Glutamatergic neuron (in vitro differentiated cells): ENCODE measurements at places on chromosomes 4 and X.
A peak's percentile ranks its signal among the peaks of the same experiment; 100 is the strongest.

DNA sequence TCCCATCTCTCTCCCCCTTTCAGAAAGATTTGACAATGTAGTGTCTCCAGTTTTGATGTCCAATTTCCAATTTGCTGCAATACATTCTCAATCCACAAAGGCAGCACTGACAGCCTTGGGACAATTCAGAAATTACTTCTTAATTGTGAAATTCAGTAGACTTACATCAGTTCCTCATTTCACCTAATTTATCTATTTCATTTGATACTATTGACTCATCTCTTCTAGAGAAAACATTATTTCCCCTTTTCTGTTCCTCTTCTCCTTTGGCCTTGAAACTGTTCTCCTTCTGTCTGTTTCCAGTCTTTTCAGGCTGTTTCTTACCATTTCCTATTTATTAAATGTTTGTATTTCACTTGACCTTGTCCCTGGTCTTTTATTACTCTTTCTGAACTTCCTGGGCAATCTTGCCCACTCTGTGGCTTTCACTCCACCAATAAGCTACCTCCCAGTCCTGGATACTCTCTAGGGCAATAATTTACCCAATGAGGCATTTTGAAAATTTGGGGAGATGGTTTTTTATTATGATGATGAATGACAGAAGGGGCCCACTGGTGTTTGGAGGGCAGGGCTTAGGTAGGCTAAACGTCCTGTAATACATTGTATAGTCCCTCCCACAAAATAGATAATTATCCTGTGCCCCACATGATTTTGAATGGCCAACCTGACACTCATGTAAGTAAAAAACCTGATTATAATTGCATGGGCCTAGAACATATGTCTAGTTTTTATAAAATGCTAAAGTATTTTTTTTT lies 498.0 kb upstream of the BOD1L1 start:
- no peak for DNase-seq

GRCh38 chrX:8847360-8847759 lies 46.2 kb upstream of the FAM9A start:
- no peak for DNase-seq

- DNase-seq = no peak
These were observed 121.2 kb upstream of the PDLIM3 start for GRCh38 chr4:185656467-185656931.

- DNase-seq = no peak
These were observed 62.7 kb upstream of the GRID2 start for GRCh38 chr4:92241094-92241493.

- no peak for DNase-seq
These were observed 33.3 kb upstream of the TLL1 start for GRCh38 chr4:165839615-165840333.

GRCh38 chr4:6538575-6538974 lies 36.4 kb upstream of the MAN2B2 start:
- DNase-seq = no peak

DNA sequence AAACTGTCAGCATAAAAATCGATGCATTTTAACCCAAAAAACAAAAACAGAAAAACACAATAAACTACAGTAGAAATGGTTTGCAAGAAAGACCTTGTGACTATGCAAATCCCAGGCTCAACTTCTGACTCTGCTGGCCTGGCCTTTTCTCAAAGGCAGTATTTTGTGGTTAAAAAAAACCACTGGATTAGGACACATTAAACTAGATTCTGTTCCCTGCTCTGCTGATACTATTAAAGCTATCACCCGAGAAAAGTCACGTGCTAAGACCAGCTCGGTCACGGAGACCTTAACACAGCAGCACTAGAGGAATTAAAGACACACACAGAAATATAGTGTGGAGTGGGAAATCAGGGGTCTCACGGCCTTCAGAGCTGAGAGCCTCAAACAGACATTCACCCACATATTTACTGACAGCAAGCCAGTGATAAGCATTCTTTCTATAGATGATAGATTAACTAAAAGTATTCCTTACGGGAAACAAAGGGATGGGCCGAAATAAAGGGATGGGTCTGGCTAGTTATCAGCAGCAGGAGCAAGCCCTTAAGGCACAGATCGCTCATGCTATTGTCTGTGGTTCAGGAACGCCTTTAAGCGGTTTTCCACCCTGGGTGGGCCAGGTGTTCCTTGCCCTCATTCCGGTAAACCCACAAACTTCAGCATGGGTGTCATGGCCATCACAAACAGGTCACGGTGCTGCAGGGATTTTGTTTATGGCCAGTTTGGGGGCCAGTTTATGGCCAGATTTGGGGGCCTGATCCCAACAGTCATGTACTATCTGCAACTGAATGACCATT lies 16.1 kb downstream of the CBR4 start:
- no peak for DNase-seq

DNA sequence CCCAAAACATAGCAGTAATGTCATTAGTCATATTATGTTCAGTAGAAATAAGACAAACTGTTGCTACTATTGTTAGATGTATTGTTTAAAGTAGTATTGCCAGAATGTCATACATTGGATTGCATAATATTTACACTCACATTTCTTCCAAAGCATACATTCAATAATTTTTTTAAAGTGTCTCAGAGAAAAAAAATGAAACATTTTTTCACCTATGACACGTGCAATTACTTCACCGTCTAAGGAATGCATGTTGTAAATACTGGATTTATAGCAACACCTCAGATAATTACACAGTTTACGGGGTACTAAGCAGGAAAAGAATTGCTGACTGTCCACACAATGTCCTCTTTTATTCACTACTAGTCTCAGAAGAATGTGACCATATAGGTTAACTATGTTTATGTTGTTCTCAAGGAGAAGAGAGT lies 162.1 kb downstream of the PCDH18 start:
- DNase-seq = no peak

GRCh38 chr4:112145790-112146501 lies 692 bp downstream of the FAM241A start:
- DNase-seq = peak; percentile 73

DNA sequence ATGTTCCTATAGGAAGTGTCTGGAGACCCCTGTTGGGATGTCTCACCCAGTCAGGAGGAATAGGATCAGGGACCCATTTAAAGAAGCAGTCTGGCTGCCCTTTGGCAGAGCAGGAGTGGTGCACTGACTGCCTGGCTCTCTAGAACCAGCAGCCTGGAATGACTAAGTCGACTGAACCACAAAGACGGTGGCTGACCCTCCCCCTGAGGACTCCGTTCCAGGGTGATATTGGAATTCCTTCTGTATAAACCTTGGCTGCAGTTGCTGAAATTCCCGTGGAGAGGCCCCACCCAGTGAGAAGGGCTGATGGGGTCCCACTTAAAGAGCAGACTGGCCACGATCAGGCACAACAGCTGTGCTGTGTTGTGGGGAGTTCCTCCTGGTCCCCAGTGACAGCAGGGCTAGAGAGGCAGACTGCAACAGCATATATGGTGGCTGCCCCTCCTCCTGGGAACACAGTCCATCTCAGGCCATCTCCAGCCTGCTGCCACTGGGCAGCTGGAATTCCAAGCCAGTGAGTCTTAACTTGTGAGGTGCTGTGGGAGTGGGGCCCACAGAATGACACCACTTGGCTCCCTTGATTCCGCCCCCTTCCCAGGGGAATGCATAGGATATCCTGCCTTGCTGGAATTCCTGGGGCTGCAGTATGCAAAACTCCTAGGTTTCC lies 41.8 kb upstream of the RLIM start:
- no peak for DNase-seq

DNA sequence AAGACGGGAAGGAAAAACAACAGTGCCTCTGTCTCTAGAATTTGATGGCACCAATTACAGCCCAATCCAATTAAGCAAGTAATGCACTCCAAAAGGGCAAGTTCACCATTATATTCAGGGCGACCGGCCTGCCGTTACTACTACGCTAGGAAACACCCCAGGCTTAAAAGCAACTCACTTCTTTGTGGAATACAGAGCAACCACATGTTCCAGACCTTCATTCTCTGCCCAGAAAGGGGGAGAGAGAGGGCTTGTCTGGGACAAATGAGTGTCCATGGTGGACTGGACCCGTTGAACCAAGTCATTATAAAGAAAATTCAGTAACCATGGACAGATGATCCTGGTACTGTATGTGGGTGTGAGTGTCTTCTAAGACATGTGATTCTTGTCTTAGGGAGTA lies 1.6 kb downstream of the KDR start:
- no peak for DNase-seq

GRCh38 chr4:109815151-109816081 lies at the start of gene GAR1:
Gene GAR1 (plus strand): TSS chr4:109815762. CDS start chr4:109816165, 403 bp downstream.
- peak; percentile 82 for DNase-seq

DNA sequence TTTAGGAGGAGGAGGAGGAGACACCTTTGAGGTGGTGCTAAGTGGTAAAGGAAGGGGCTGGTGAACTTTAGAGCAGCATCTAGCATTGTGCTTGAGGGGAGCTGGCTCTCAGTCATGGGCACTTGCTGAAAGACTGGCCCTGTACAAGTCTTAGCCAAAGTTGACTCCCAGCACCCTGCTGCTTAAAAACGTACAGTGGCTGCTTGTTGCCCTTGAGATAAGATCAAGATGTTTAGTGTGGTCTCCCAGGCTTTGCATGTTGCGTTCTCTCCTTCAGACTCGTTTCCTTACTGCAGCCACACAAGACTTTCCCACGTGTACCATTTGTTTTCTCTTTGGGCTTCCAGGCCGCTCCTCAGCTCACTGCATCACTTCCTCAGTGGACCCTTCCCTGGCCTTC lies 1.8 kb downstream of the MED28 start:
- no peak for DNase-seq

GRCh38 chrX:17617806-17618205 lies 119.5 kb upstream of the SCML1 start:
- no peak for DNase-seq

DNA sequence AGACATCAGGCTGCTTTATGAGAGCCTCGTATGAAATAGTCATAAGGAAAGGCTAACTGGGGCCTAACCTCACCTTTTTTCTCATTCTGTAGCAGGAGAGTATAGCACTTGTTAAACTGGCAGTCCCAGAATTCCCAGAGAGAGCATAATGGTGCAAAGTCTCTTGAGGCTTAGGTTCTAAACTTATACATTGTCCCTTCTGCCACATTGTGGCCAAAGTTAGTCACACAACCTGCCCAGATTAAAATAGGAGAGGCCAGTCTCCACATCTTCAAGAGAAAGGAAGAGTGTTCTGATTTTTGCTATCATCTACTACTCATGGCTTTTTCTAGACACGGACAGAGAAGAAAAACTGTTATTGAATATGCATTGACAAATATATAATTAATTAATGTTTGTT lies 1588.9 kb upstream of the PCDH7 start:
- DNase-seq = no peak

DNA sequence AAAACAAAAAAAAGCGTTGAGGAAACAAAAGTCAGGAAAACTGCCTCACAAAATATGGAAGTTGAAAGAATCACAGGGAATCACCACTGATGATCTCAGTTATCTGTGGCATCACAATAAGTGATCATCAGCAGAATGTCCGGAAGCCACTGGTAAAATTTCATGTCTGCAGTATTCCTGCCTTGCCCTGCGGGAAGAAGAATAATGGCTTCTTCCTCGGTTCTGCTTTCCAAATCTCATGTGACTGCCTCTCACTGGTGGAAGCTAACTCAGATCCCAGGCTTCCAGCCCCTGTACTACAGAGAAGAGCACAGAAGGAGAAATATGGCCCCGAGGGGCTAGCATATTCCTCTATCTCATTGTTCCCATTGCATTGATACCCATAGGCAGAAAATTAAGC lies 12.7 kb upstream of the ZNF330 start:
- no peak for DNase-seq

DNA sequence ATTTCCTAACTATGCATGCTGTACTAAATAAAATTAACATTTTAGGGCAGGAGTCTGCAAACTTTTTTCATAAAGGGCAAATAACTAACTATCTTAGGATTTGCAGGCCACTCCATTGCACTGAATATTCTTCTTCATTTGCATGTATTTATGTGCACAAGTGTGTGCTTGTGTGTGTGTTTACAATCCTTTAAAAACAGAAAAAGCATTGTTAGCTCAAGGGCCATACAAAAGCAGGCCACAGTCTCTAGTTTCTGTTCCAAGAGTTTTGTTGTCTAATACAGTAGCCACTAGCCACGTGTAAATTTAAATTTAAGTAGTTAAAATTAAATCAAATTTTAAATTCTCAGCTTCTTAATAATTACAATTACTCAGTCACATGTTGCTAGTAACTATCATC lies 621.8 kb downstream of the TMA16 start:
- DNase-seq = no peak

DNA sequence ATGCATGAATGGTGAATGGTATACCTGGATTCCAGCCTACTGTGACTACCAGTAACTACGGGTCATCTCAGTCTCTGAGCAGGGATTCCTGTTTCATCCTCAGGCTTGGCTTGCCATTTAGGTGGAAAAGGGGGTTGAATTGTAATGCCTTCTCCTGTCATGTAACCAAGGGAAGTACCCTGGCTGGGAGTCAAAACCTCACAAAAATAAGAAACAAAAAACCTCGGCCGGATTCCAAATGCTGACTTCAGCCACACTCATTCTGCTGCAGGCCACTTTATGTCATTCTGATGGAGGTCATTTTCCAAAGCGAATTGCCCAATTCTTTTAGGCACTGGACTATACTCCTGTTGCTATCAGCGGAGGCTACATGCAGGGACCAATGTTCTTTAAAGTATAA lies 324.7 kb downstream of the LDB2 start:
- DNase-seq = no peak

DNA sequence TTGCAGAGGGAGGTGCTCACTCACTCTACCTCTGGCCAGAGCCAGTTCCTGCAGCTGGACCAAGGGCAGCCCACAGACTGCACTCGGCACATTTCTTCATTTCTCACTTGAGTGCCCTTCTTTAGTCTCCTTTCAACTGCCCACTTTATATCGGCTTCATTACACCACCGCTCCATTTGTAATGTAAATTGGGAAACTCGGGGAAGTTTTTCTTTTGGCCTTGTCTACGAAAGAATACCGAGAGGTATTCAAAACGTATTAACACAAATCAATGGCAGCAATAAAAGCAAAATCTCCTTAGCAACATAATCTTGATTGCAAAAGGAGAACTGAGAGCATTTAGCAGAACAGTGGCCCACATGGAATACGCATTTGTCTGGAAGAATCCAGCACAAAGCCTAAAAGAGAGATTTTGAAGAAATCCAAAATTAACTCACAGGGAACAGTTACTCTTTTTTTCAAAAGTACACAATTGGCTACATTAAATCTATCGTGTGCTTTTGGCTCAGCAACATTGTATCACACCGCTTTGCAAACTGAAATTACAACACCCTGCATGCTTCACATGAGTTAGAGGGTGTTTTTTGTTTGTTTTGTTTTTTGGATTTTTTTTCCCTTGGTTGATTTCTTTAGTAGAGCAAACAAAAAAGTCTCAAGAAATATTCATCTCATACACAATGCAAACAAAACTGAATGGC lies 62.6 kb downstream of the CHIC2 start:
- no peak for DNase-seq
